ENCODE measurements at places on chromosomes 4 and X.

DNA sequence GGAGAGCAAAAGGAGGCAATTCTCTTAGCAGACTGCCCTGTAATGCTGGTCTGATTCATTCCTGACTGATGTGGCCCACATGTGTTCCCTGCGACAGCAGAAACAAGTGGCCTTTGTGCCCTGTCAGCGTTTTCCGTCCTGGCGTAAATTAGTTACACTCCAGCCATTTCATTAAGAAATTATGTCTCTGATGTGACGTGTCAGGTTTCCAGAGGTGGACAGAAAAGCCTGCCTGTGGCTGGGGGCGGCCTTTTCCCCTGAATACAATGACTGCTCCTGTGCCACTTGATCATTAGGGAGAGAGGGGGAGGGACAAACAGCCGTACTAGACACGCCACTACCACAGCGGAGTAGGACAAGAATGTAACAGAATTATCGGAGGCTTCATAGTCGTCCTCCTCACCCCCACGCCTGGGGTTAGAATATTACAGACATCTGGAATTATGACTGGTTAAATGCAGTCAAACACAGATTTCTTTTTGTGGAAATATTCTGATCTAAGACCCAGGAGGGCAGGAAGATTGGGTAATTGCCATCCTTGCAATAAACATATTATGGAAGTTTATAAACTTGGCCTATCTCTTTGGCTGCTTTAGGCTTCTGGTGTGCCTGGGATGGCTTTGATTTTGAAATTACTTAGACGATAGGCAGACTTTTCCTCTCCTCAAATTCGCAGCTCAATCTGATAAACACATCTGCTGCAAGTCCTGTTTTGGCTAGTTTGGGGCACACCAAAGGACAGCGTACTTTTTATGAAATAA is 146.2 kb upstream of the BCOR start:
- no peak for DNase-seq

DNA sequence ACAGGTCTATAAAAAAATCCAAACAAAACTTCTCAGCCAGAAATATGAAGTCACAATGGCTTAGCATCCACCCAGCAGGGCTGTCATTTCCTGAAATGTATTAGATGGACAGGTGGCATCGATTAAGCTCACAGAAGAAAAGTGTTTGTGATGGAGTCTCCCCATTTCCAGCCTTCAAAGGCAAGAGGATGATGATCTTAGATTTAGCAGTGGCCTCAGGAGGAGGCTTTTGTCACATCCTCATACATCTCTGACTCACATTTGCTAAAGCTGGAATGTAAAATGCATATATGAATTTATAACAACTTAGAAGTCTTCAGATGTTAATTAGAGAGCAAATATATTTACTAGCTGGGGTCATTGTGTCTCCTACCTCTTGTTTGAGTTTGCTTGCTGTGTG is 441.9 kb downstream of the SPRY1 start:
- DNase-seq, result no peak

DNA sequence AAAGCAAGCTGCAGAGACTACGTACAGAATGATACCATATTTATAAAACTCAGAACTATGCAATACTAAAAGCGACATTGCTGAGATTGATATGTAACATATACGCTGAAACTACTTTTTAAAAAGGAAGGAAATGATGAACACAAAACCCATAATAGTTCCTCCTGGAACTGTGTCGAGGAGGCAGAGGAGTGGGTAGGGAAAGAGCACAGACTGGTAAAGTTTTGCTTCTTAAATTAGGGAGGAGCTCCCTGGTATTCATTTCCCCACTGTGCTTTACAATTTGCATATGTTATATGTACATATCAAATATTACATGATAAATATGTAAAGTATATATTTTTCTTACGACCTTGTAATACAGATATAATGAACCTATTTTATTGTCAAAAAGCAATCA is 13.9 kb downstream of the UFSP2 start:
- DNase-seq, result no peak

- no peak for DNase-seq
Observed at GRCh38 chr4:118927974-118928373, 39.3 kb downstream of the SYNPO2 start.

- DNase-seq, result no peak
Observed at GRCh38 chr4:98803251-98803650, 125.7 kb downstream of the EIF4E start.

GRCh38 chr4:7398104-7398423 is 36.7 kb downstream of the PSAPL1 start:
- no peak for DNase-seq

All from amygdala (tissue), 56 donors.